Immature natural killer cell (primary cell): ENCODE measurements at places on chromosomes 4 and X. TPM values are rescaled to one million over a fixed set of nuclear protein-coding genes. Genes with fewer than 3 reads are reported as not detected.

CENPVL2 gene
- polyA plus RNA-seq = not detected

DNA sequence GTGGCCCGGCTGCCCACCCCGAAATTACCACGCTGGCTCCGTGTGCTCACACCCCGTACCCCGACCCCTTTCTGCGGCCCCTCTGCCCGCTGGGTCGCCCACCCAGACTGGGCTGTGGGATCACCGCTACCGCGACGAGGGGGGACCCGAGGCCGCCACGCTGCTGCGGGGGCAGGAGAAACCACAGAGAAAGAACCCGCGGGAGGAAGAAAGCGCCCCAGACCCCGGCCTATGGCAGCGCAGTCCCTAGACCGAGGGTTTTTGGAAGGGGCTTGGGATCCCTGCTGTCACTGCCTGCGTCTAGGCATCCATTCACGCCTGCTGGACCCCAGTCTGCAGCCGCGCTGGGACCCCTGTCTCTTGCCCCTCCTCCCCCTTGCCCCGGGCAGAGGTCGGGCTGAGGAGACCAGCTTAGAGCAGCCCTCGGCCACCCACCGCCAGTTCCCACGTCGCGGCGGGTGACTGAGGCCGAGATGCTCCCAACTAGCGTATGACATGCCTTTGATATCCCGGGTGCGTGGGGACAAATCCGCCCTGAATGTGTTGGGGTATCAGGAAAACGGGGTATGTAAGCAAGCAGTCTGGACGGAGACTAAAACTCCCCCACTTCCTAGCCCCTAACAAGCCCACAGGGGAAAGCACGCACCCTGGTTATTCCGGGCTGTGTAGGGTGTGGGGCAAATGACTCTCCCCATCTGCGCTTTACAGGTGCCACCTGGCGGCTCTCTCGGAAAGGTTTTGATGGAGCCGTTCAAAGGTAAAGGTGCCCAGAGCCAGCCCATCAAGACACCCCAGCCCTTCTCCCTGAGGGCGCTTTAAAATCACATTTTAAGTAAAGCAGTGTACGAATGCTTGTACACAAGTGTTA, 862 bp upstream of the INPP4B start:
- peak; percentile 14 for DNase-seq

GRCh38 chr4:866761-867390, 40.9 kb upstream of the CPLX1 start:
- DNase-seq = no peak

DNA sequence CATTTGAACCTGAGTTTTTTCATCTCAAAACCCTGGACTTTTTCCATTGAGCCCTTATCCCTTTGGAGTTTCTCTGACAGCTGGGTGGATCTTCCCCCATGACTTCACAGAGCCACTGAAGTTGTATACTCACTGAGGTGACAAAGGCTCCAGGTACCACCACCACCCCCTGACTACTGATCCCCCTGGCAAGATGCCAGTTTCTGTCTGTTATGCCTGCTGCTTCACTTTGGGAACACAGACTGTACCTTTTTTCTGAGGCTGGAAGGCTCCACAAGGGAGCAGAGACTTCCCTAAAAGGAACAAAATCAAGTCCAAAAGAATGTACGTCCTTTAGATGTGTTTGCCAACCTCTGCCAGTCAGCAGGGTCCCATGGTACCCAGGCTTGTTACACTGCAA, 160.3 kb upstream of the JADE1 start:
- DNase-seq = no peak

- DNase-seq = no peak
These were observed 111.4 kb upstream of the RXFP1 start for GRCh38 chr4:158410272-158410671.

GRCh38 chr4:47668810-47669408, 169.0 kb downstream of the CORIN start:
- DNase-seq = peak; percentile 23

DNA sequence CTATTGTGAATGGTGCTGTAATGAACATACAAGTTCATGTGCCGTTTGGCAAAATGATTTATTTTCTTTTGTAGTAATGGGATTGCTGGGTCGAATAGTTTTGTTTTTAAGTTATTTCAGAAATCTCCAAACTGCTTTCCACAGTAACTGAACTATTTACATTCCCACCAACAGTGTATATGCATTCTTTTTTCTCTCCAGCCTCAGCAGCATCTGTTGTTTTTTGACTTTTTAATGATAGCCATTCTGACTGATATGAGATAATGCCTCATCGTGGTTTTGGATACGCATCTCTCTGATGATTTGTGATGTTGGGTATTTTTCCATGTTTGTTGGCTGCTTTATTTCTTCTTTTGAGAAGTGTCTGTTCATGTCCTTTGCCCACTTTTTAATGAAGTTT, 246.3 kb upstream of the ADGRL3 start:
- no peak for DNase-seq

DNA sequence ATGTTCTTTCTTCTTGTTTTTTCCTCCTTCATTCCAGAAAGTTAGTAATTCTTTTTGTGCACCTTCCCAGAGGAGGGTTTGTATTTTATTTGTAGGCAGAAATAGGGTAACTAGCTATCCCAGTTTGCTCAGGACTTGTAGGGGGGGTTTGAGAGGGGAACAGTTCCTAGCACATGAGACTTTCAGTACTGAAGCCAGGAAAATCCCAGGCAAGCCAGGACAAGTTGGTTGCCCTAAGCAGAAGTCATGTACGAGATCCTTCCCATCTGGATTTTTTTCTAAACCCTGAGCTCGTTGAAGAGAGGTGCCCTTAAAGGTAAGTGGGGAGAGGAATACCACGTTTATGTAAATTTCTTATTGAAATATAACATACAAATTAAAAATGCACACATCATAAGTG, 15.6 kb upstream of the TAB3 start:
- no peak for DNase-seq

MMRN1 gene
- polyA plus RNA-seq = 3.5 TPM

TMEM47 gene
- polyA plus RNA-seq = not detected

GRCh38 chr4:183797445-183798300, 107.4 kb upstream of the STOX2 start:
- no peak for DNase-seq

SHISA3 gene
- polyA plus RNA-seq = 0.11 TPM

DNA sequence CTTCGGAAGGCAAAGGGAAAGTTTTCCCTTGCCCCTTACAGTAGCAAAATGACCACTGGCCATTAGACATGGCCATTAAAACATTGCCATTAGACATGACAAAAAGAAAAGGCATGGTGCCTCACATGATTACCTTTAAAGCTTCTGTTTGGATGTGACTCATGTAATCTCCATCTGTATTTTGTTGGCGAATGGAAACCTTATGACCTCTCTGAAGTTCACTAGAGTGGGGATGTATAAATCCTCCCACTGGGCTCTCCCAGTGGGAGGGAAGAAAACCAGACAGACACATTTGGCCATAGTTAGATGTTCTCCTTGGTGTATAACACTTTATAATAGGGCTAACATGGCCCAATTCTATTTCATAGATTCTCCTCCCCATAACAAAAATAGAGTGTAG, 152.6 kb downstream of the MAGEB17 start:
- DNase-seq = no peak

GRCh38 chr4:95515589-95515988, 33.2 kb downstream of the UNC5C start:
- DNase-seq = no peak

YIPF7 gene
- polyA plus RNA-seq = not detected

- no peak for DNase-seq
These were observed 113.3 kb downstream of the AFAP1 start for GRCh38 chr4:7826176-7826908.

APOOL gene
- 0.74 TPM for polyA plus RNA-seq

GRCh38 chr4:105472871-105473323, 965 bp downstream of the PPA2 start:
- no peak for DNase-seq

DNA sequence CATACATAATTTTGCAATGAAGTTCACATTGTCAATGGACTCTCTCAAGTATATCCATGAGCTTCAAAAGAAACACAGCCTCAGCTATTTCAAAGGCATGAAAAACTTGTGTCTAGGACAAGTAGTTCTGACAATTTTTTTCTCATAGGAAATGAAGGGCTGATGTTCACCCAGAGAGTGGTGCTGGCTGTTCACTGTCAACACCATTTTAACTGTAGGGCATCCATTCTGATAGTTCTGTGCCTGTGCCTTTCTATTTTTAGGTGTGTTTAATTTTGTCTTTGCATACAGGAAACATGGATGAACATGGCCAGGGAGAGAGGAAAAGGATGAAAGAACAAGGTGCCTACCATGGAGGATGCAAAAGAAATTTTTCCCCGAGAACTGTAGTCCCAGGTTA, 135.3 kb upstream of the MAP9 start:
- no peak for DNase-seq

PCSK1N gene
- 0.32 TPM for polyA plus RNA-seq

GRCh38 chr4:3767570-3768288, 1.5 kb downstream of the ADRA2C start:
- DNase-seq = no peak

FATE1 gene
- not detected for polyA plus RNA-seq

DNA sequence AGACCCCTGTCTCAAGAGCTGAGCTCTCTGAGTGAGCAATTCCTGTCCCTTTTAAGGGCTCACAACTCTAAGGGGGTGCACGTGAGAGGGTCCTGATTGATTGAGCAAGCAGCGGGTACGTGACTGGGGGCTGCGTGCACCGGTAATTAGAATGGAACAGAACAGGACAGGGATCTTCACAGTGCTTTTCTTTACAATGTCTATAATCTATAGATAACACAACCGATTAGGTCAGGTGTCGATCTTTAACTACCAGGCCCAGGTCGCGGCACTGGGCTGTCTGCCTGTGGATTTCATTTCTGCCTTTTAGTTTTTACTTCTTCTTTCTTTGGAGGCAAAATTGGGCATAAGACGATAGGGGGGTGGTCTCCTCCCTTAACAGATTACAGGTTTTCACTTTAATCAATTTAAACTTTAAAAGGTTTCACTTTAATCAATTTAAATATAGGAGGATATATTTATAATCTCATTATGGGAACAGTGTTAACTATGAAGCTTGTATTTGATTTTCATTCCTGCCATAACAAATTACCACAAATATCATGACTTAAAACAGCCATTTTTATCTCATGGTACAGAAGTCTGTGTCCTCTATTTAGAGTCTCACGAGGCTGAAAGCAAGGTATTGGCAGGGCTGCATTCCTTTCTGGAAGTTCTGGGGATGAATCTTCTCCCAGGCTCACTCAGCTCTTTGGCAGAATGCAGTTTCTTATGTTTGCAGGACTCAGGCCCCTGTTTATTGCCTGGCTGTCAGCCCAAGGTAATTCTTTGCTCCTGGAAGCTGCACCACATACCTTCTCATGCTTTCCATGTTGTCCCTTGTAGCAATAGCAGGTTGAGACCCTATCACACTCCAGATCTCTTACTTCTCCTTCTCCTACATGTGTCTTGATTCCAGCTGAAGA, 5.2 kb downstream of the SPATA4 start:
- no peak for DNase-seq

GPR34 gene
- 2.8 TPM for polyA plus RNA-seq

DNA sequence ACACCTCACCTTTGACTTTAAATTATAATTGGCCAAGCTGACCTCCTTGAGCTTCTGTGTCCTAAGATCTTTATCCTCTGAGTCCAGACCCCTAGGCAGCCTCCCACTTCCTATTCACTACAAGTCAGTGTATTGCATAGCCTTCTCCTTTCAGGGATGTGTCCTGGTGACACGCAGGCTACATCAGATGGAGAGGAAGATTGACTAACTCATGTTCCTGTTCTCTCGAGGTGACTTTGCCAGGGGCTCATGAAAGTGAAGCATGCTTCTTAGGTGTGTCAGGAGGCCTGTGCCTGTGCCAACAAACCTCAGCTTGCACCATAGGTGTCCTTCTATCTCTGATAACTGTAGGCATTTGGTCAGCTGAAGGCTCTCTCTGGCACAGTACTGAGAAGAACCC, 195.7 kb upstream of the HS3ST1 start:
- DNase-seq = no peak

GRCh38 chrX:122187069-122187713, 996.9 kb upstream of the GRIA3 start:
- DNase-seq = no peak

FGFBP2 gene
- 1,171 TPM for polyA plus RNA-seq

DNA sequence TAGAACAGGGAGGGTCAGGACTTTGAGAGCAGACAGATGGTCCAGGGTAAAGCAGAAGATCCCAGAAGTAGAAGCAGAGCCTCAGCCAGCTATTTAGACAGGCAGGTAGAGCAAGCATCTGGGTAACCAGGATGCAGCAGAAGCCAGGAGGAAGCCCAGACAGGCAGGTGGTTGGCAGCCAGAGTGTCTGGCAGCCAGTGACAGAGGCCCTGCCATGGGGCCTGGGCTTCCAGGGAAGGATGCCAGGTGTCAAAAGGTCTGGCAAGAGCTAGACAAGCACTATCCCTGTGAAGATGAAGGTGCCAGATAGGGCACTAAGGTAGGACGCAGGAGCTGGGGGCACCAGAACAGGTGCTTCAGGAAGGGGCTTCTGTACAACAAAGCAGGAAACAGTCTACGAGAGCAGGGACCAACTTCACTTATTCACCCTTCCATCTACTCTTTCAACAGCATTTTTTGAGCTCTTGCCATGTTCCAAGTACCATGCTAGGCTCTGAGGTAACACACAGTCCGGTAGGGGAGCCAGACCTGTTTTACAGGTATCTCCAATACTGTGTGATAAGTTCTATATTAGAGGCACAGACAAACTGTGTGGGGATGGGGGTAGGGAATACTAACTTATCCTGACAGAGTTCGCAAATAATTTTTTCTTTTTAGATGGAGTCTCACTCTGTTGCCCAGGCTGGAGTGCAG, 38.1 kb upstream of the GJB1 start:
- DNase-seq = no peak

SLC38A5 gene
- 48.0 TPM for polyA plus RNA-seq

GRCh38 chr4:1041147-1041935, 29.9 kb downstream of the FGFRL1 start:
- DNase-seq = no peak

- no peak for DNase-seq
These were observed 604.8 kb upstream of the TECRL start for GRCh38 chr4:65014078-65014477.

DNA sequence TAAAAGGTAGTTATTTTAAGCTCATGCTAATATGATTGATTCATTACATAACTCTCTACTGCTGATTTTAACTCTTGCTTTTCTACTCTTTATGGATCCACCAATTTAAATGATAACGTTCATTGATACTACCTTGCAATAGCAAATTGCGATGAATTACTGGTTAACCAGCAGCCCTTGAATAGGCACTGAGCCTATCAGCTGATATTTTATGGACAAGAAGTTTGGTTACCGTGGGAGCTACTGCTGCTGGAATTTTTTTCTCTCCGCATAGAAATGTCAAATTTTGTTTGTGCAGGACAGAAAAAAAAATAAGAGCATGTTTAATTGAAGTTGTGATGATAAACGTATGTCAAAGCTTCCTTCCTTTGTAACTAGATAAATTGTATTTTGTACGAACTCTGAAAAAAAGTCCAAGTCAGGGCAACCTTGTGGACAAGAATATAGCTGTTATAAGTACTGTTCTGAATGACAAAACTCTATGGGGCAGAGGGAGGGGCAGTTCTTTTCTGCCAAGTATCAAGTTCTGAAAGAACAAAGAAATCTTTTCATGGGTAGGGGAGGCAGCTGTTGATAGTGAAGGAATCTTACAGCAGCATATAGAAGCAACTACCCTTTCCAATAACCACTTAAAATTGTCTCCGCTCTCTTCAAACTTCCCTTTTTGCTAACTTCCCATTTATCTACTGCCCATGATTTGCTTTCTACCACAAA, 434.9 kb upstream of the PABPC4L start:
- DNase-seq = no peak

GRCh38 chr4:186669159-186669731, 54.4 kb downstream of the FAT1 start:
- DNase-seq = no peak
